ENCODE measurements at places on chromosomes 11 and 22. TPM values are rescaled to one million over a fixed set of nuclear protein-coding genes. Genes with fewer than 3 reads are reported as not detected.

Gene GNAZ
- 37.5 TPM for total RNA-seq

Gene MS4A15
- not detected for total RNA-seq

Gene FAM180B
- total RNA-seq = 1.2 TPM

Gene GAL3ST1
- total RNA-seq = 2.7 TPM

Gene OR51I1
- not detected for total RNA-seq

Gene EHF
- 46.2 TPM for total RNA-seq

Gene SAA4
- not detected for total RNA-seq

Gene ME3
- 90.2 TPM for total RNA-seq

All from camera-type eye (tissue), 1 donor.